ENCODE measurements at places on chromosomes 7 and 10.

DNA sequence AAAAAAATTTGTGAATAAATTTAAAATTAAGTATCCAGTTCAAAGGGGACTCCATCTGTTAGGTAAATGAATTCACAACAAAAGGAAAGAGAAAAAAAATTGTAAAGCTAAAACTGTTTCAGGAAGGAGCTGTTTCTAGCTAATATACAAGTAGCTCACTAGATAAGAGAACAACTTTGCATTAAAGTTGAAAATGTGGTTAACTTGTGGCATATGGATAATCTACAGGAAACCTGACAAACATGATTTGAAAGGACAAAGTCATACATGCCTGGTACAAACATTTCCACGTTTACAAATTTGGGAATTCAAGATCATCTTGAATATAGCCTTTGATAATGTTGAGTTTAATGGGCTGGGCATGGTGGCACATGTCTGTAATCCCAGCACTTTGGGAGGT lies 8.9 kb downstream of the NT5C3A start:
- no peak for DNase-seq

DNA sequence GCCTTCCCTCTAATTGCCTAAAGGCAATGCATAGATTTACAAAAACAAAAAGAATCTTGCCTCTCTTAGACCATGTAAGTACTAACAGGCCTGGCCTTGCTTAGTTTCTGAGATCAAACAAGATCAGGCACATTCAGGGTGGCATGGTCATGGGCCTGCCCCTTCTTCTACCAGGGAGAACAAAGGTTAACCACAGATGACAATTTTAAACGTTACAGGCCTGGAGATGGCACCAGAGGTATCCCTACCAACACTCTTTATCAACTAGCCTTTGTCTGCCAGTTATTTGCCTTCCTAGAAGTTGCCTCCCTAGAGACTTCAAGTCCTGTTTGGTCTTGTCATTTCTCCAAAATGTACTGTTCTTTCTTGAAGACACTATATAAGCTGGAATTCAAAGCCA lies 252.6 kb downstream of the DOCK4 start:
- no peak for DNase-seq

DNA sequence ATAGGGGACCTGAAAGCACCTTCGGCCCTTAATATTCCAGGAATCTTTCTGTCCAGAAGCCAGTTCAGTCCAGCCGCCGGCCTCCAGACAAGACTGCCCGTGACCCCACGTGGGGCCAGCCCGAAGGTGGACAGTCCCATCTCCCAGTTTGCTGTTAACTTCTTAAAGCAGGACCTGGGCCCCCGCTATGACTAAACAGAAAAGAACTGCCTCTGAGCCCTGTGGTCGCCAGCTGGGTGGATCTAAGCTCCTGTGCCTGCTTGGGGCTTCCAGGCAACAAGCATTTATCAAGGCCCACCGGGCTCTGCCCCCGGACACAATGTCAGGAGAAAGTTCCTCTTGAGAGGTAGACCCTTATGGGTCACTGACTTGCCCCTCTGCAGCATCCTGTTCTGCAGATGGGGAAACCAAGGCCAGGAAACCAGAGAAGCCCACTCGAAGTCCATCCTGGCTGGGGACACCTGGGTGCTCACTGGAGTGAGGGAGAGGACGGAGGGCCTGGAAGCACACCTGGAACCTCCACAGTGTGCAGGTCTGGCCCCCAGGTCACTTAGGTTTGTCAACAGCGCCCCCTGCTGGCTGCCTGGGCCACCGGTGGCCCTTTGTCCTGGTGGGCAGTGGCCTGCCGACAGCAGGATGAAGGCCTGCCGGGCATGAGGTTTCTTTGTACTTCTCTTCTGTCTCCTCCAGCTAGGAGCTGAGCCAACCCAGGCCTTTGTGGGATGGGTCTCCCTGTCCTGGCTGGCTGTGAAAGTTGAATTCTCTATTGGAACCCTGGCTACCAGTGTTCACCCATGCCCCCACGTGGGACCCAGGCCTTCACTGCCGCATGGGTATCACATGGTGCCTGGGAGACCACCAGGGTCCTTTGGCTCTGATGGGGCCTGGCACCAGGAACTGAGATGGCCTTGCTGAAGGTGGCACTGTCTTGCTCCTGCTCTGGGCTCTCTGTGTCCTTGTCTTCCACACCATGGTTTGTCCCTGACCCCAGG lies 128.0 kb downstream of the ZMIZ1 start:
- peak; percentile 69 for DNase-seq

- no peak for DNase-seq
Measured at GRCh38 chr7:70641882-70642281, 490.1 kb upstream of the GALNT17 start.

DNA sequence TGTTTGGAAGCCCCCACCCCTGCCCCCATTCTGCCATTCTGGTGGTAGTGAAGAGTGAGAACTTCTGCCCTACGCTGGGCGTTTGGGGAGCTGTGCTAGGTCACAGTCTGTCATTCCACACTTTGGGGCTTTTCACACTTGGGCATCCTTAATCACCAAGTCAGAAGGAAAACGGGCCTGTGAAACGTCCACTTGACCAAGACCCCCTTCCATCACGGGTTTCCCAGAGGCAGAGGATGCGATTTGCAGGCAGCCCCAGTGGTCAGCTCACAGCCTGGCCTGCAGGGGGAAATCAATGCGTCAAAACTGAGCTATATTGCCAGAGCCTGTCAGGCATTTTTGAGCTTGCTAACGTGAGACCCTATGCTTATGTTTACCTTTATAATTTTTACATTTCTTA lies 663.3 kb upstream of the MGMT start:
- no peak for DNase-seq

DNA sequence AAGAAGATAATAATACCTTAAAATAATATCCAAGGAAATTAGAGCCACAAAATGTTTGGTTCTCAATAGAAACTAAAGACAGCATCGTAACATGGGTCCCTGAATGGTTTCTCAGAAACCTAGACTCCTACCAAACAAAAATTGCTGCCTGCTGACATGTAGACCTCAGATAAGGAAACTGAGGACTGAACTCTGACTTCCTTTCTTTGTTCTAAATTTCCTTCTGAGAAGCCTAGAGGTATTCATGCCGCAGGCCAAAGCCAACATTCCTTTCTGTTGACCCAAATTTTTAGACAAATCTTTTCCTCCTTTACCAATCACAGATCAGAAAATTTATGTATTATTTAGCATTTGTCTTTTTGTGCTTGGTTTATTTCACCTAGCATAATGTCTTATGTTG lies 816.7 kb upstream of the PHF14 start:
- DNase-seq = no peak

GRCh38 chr10:117540640-117541404 lies 1.7 kb upstream of the EMX2 start:
- no peak for DNase-seq

GRCh38 chr7:149811221-149811620 lies 27.0 kb upstream of the ZNF862 start:
- DNase-seq = no peak

GRCh38 chr10:34814223-34814912 lies 728 bp downstream of the PARD3 start:
- no peak for DNase-seq

DNA sequence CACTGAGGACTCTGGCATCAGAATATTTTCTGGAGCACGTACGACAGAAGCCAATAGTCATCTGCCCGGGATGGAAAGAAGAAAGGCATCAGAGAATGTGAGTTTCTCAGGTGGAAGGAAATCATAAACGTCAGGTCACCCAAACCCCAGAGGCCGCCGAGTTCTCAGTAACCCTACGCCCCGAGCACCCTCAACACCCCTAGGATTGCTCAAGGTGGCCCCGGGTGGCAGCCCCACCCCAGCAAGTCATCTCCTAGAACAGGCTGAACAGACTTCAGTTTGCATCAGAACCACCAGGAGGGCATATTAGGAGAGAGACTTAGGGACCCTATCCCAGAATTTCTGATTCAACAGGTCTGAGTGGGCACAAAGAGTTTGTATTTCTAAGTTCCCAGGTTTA lies 117.6 kb downstream of the TNS3 start:
- DNase-seq = no peak

- DNase-seq = no peak
Measured at GRCh38 chr7:101940830-101941229, 123.4 kb downstream of the CUX1 start.

GRCh38 chr7:133040674-133041073 lies 41.2 kb downstream of the CHCHD3 start:
- no peak for DNase-seq

GRCh38 chr10:75195035-75195763 lies 15.4 kb upstream of the VDAC2 start:
- no peak for DNase-seq

DNA sequence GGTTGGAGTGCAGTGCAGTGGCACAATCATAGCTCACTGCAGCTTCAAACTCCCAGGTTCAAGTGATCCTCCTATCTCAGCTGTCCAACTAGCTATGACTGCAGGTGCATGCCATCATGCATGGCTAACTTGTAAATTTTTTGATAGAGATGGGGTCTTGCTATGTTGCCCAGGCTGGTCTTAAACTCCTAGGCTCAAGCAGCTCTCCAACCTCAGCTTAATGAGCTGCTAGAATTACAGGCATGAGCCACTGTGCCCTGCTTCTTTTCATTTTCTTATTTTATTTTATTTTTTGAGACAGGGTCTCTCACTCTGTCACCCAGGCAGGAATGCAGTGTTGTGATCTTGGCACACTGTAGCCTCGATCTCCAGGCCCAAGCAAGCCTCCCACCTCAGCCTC lies 7.6 kb downstream of the PLA2G12B start:
- no peak for DNase-seq

DNA sequence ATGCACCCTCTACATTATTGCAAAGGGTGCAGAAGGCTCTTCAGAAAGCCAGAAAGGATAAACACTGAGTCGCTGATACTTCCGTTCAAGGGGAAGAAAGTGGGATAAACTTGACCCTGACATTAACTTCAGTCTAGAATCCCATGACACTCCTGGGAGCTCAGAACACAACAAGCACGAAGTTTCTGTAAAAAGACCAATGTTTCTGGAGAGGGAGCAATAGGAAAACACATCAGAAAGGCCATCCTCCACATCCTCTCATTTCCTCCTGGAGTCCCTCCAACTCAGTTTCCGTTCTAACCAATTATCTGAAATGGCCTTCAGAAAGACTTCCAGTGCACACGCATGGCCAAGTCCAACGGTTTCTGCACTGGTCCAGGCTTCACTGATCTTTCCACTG lies 113.5 kb downstream of the SORBS1 start:
- DNase-seq = no peak

DNA sequence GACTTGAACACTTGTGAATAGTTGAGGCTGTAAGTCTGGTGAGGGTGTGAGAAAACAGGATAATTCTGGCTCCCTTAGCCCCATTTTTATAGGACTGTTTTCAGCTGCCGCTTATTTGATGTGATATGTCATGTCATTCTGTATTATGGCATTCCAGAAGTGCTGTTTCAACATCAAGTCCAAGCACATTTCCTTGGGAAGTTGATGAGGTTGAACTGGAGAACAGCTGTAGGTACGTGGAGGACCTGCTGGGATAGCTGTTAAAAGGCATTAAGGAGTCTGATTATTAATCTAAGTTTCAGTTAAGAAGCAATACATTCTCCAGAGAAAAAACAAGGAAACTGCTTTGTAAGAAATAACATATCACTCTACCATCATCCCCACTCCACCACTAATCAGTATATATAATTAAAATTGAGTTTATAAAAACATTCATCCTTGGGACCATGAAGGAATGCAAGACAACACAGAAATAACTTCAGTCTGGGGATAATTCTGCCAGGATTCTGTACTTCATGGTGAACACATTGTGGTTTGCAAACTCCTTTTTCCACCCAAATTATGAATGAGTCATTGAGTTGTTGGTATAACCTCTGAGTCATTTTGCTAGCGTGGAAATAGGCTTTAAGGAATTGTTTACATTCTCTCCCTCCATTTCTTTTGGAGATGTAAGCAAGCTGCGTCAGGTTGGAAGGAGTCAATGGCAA lies 39.9 kb upstream of the TMEM229A start:
- DNase-seq = no peak

DNA sequence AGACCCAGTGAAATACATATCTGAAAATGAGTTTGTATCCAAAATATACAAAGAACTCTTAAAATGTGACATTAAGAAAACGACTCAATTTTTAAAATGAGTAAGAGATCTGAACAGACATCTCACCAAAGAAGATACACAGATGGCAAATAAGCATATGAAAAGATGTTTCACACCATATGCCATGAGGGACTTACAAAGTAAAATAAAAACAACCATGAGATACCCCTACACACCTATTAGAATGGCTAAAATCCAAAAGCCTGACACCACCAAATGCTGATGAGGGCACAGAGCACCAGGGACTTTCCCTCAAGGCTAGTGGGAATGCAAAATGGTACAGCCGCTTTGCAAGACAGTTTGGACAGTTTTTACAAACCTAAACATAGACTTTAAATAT lies 27.9 kb downstream of the GFRA1 start:
- no peak for DNase-seq

DNA sequence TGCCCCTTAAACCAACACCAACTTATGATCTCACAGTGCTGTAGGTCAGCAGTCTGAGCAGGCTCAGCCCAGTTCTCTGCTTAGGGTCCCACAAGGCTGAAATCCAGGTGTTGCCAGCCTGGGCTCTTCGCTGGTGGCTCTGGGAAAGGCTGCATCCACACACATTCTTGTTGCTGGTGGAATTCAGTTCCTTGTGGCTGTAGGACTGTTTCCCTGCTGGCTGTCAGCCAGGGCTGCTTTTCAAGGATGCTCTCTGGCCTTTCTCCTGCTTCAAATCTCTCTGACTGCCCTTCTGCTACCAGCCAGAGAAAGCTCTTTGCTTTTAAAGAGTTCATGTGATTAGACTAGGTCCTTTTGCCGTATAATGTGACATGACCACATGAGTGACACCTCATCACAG lies 15.3 kb downstream of the POLL start:
- DNase-seq = no peak

DNA sequence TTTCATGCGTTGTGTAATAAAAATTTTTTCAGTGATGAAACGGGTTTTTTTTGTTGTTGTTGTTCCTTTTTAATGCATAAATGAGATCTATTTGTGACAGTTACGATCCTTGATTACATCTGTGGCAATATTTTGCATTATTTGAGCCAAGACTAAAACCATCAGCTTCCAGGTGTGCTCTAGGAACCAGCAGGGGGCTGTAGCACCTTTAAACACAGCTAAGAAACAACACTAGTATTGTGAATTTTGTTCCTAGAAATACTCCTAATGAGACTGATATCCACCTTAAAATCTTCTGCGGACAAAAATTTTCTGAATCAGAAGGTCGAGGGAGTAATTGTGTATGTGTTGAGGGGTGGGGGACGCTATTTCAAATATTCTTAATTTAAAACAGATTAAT lies 52.6 kb downstream of the FGFBP3 start:
- no peak for DNase-seq

Data from effector memory CD8-positive, alpha-beta T cell (primary cell).